NCI-H774 (cell line): ENCODE measurements at places on chromosomes 3 and 15.

GRCh38 chr3:4584456-4585249 lies 91.5 kb downstream of the ITPR1 start:
- no peak for DNase-seq

DNA sequence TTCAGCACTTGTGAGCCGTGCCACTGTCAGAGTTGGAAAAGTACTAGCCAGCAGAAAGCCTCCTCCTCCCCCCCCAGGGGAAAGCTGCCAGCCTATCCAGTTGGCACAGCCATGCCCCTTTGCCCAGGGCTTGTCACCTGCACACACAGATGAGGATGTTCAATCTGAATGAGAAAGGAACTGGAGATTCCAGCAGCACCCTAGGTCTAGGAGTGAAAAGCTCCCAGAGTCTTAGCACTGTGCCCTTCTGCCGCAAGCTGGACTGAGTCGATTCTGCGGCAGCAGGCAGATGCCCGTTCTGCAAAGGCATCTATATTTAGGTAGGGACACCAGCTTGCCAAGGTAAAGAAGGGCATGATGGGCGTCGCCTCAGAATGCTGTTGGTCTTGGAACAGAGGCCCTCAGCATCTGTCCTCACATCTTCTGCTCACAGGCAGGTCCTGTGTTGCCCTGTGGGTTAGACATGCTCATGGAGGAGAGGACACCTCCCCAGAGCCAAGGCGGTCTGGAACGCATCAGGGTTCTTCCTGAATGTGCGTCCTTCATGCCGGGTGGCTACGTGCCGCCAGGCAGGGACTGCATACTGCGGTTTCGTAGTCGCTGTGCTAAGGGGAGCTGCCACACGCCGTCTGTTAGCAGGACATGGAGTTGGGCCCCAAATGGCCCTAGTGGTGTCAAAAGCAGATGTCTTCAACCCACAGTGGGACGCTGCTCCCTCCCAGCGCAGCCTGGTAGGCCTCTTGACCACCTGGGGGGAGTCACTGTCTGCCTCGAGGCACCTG lies 109.5 kb downstream of the VGLL4 start:
- DNase-seq: no peak

GRCh38 chr3:132189601-132190000 lies 127.6 kb upstream of the ACP3 start:
- no peak for DNase-seq

- DNase-seq: no peak
These were observed 97.2 kb downstream of the LIPC start for GRCh38 chr15:58529041-58529440.

DNA sequence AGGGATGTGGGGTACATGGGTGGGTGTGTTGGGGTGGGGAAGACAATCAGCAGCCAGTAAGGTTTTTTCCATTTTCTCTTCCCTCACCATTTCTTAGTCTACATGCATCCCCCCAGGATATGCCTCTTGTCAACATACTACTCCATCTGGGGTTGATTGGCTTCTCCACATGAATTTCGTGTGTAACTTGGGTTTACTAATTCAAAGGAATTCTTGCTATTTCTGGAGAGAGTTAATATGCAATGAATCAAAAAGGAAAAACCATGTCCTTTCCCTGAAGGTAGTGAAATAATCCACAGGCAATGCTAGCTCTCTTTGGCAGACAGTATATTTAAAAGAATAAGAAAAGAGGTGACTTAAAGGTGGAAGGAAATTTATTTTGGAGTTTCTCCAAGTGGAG lies 198.4 kb downstream of the EBLN2 start:
- DNase-seq: no peak
